Left ventricle myocardium inferior (tissue), 1 donor: ENCODE measurements at places on chromosomes 13 and 19.

DNA sequence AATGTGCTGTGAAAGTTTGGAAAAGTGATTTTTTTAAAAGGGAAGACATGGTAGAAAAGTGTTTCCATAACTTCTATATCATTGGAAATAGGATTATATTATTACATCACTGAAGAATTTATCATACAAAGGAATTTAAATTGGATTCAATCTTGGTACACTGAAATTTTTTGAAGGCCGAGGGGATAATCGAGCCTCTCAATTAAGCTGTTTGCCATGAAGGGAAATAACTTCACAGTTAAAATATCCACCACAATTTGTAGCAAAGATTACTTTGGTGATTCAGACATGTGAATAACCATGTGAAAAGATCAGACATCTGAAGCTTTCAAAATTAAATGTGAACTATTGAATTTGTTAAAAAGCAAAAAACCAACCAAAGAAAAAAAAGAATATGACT is 215.3 kb downstream of the KLF5 start:
- peak overlapping the region; percentile 4 for H3K27ac ChIP-seq
- no peaks in the 10 kb centered on the region for H3K27me3 ChIP-seq

DNA sequence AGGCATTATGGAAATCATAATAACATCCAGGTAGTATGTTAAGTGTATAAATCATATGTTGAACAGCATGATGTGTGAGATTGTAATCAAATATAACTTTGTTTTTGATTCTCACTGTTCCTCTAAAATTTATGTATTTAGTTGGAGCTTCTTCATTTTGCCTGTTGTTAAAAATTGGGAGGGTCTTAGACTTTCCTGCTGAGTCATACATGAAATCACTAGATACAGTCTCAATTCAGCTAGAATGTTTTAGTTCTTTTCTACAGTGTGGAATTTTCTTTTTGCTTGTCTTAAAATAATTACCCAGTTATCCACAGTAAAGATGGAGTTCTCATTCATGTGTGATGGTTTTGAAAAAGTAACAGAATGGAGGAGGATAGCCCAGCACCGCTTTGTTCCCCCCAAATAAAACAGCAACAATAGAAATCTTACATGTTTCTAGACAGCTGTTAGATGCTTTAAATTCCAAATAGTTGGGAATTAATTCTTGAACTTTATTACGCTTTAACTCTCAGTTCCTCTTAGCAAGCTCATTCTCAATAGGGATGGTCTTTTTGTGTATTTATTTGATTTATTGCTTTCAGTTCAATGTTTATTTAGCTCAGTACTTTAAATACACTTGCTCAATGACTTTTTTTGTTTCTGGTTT is 109.5 kb downstream of the PDS5B start:
- no peak overlapping the region for H3K4me3 ChIP-seq
- no peak overlapping the region for H3K27ac ChIP-seq
- H3K27me3 ChIP-seq = no peaks in the 10 kb centered on the region
- no peak for DNase-seq

GRCh38 chr19:20279516-20279915 is 112.5 kb downstream of the ZNF486 start:
- H3K27me3 ChIP-seq = no peaks in the 10 kb centered on the region
- no peaks in the 10 kb centered on the region for H3K4me1 ChIP-seq
- no peak overlapping the region for H3K27ac ChIP-seq

GRCh38 chr13:47457626-47458025 is 543.4 kb downstream of the SUCLA2 start:
- no peak overlapping the region for H3K27ac ChIP-seq
- no peaks in the 10 kb centered on the region for H3K36me3 ChIP-seq

DNA sequence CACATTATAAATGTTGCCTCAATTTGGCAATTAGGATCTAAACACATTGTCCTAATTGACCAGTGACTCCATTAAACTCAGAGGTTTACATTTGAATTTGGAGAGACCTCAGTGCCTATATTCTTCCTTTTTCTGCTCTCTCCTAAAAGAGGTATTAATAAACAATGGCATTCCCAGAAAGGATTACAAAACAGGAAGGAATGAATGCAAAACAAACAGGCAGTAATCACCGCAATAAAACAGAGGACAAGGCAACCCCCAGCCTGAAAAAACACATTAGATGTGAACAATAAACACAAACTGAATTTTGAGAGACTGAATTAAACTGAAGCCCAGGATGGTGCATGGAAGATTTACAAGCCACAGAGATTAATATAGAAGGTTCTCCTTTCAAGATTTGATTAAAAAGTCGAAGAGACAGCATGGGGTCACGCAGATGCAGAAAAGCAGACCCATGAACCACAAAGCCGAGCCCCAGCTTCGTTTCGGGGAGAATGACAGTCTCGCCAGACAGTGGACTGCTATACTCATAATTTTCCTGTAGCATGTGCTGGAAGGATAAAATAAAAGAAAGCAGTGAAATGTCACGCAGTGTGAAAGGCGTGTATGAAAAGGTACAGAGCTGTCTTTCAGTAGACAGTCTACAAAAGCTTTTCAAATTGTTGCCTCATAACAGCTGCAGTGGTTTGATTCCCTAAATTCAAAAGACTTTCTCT is 503.0 kb downstream of the LIG4 start:
- DNase-seq = no peak
- H3K4me3 ChIP-seq = no peak overlapping the region
- no peaks in the 10 kb centered on the region for H3K4me1 ChIP-seq
- no peak overlapping the region for H3K27ac ChIP-seq
- H3K36me3 ChIP-seq = no peaks in the 10 kb centered on the region

- H3K36me3 ChIP-seq = no peaks in the 10 kb centered on the region
- H3K27ac ChIP-seq = no peak overlapping the region
- no peak for DNase-seq
- H3K4me1 ChIP-seq = no peaks in the 10 kb centered on the region
Observed at GRCh38 chr13:64327505-64328194, 2902.5 kb downstream of the PCDH9 start.

GRCh38 chr19:34345947-34346351 is 19.0 kb upstream of the GPI start:
- H3K27ac ChIP-seq = no peak overlapping the region
- no peak overlapping the region for H3K4me3 ChIP-seq
- H3K36me3 ChIP-seq = peaks cover 83% of the 10 kb centered on the region
- peak; percentile 54 for DNase-seq

DNA sequence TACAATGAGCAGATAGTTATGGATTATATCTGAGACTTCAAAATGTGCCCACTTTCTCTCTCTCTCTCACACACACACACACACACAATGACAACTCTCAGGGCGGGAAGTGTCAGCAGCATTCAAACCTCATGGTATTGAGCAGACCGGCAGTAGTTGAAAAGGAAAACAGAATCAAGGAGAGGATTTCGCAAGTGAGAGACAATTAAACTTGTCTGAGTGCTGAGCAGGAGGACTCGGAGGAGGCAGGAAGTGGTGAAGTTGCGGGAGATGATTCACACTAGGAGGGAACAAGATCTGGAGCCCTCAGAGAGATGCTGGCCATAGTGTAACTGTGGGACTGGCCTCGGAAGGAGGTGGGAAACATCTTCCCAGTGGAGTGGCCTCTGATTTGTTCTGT is 353.1 kb downstream of the EFNB2 start:
- no peaks in the 10 kb centered on the region for H3K36me3 ChIP-seq
- no peaks in the 10 kb centered on the region for H3K4me1 ChIP-seq
- peaks cover 7% of the 10 kb centered on the region for H3K27me3 ChIP-seq

- H3K36me3 ChIP-seq = no peaks in the 10 kb centered on the region
- peaks cover 15% of the 10 kb centered on the region for H3K4me1 ChIP-seq
- H3K27me3 ChIP-seq = peaks cover 71% of the 10 kb centered on the region
- H3K4me3 ChIP-seq = peak overlapping the region; percentile 52
- no peak for DNase-seq
Observed at GRCh38 chr19:39308531-39309304, 11.9 kb downstream of the LRFN1 start.
